AG04450 (cell line): ENCODE measurements at places on chromosomes 3 and 15.

- no peak for DNase-seq
Observed at GRCh38 chr3:106212665-106213222, 343.9 kb upstream of the CBLB start.

DNA sequence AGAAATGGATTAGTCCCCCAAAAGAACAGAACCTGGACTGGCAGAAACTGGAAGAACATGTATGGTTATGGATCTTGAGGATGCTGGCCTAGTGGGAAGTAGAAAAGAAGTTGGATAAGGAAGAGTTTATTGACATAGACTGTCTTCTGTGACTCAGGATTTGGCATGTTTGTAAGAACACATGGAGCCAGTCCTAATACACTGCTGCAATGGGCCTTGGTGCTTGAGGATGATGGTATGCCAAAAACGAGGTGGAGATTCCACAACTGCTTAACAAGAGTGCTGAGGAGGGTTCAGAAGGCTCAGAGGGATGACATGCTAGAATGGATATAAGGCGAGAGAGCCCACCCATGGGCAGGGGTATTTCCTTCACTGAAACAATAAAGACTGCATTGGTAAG is 22.4 kb downstream of the LZTFL1 start:
- peak; percentile 23 for DNase-seq

- DNase-seq: peak; percentile 16
Observed at GRCh38 chr3:153927107-153927506, 194.1 kb upstream of the ARHGEF26 start.

DNA sequence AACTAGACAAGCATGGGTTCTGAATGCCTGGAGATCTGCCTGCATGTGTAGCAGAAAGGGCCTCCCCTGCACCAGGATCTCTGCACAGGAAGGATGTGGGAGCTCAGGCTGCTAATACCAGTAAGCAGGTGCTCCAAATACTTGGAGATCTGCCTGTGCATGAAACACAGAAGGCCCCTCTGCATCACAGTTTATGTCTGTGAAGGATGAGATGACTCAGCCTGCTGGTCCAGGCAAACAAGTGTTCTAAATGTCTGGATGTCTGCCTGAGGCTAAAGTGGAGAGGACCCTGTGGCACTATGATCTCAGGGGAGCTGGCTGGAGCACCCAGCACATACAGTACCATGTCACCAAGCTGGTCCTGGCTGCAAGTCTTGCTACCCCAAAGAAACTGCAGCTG is 678.8 kb downstream of the MCTP2 start:
- no peak for DNase-seq

DNA sequence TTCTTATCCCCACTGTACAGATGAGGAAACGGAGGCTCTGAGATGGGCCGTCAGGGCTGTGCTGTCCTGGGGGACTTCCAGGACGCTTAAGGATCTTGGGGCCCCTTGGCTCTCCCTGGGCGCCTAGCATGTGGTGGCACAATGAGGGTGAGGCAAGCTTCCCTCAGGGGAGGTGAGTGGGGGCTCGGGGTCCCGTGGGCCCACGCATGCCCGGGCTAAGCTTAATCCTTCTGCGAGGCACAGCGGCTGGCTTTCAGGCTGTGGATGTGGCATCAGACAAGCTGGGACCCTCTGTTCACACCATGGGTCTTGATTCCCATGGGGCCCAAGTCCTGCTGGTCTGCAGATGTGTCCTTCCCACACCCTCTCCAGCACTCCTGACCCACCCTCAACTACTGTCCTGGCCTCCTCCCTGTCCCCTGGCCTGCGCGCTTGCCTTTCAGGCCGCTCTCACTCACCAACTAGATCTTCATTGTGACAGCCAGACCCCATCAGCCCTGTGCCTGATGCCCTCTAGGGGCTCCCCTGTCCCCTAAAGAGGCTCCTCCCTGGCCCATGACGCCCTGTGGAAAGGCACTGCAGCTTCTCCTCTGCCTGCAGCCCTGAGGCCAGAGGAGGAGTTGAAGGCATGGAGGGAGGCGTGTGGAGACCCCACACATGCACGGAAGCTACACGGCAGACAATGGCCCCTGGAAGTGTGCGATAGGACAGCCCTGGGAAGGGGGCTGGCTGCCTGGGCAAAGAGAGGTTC is 11.3 kb downstream of the DUSP7 start:
- DNase-seq: no peak

DNA sequence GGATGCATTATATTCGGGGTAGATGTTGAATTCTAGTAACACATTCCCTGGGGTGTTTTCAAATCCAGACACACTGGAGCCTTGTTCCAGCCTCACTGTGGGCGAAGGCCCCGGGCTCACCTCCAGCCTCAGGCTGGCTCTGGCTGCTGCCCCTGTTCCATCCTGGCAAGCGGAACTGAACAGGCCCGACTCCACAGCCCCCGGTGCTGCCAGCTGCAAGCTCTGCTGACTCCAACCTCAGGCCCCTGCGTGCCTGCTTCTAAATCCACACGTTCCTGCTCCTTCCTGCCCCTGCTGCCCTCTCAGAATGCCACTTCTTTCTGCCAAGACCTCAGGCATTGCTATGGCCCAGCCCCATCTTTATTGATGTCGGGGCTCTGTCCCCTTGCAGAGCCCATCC is 90.6 kb downstream of the LIPC start:
- DNase-seq: no peak
